ENCODE measurements at places on chromosomes 2 and 18. TPM values are rescaled to one million over a fixed set of nuclear protein-coding genes. Genes with fewer than 3 reads are reported as not detected.

DNA sequence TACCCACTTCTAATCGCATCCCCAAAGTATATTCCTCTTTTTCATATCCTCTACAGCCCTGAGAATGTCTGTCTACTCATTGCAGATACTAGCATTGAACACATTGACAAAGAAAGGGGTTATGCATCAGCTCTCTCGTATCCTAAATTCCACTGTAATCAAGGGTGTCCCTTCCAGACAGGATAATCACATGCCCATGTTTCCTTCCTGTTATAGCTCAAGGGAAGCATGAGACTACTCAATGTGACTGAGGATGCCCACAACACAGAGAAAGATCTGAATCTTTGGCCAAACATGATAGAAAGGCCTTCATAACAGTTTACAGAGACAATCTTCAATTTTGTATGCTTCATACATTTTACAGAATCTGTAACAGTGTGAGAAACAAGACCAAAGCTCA, 69.2 kb downstream of the HIBCH start:
- DNase-seq, result no peak
- H3K36me3 ChIP-seq, result peaks cover 35% of the 10 kb centered on the region
- no peak overlapping the region for H3K27ac ChIP-seq
- no peaks in the 10 kb centered on the region for H3K27me3 ChIP-seq

GRCh38 chr2:108853421-108853820, 66.8 kb downstream of the CCDC138 start:
- no peaks in the 10 kb centered on the region for H3K27me3 ChIP-seq
- H3K27ac ChIP-seq, result no peak overlapping the region
- no peak for DNase-seq
- H3K4me3 ChIP-seq, result no peak overlapping the region

DNA sequence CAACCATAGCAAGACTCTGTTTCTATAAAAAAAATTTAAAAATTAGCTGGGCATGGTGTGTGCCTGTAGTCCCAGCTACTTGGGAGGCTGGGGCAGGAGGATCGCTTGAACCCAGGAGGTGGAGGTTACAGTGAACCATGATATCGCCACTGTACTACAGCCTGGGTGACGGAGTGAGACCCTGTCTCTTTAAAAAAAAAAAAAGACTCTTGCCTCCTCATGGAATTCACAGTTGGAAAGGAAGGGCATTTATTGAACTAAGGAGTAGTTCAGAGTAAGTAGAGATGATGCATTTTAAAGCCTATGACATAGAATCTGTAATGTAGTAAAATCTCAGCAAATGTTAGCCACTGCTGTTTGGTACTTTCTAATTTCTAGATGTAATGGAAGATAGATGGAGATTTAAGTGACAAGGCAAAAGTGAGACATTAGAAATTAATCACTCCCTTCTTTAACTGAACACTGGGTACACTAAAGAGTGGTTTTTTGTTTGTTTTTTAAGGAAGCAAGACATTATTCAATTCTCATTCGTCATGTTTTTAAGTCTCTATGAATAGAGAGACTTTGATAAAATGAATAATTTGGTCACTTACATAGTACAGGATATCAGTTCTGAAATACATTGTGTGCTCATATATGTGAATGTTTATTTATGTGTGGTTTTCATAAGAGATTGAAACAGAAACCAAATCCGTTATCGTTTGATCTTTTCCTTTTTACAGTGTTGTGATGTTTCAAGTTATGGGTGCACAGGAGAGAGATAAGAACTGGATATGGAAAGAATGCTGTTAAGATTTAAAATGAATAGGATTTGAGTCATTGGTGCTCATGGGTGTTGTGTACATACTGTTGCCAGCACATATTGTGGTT, 186.1 kb upstream of the STON1 start:
- H3K36me3 ChIP-seq, result no peaks in the 10 kb centered on the region
- peak overlapping the region; percentile 82 for H3K27ac ChIP-seq
- H3K27me3 ChIP-seq, result no peaks in the 10 kb centered on the region
- no peak for DNase-seq

DNA sequence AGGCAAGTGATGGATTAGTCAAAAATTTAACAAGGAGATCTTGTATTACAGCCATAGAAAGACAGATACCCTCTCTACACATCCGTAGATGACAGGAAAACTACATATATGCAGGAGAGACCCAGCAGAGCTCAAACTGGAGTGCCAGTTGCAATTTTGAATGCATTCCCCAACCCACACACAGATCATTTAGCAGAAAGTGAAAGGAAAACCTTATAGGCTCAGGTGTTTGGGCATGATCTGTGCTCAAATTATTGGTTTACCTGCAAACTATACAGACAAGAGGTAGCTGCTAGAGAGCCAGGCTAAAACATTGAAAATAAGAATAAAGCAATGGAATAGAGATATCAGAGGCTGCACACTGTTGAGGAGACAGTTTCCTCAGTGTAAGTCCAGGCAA, 51.8 kb downstream of the RAB3GAP1 start:
- H3K27ac ChIP-seq, result no peak overlapping the region
- DNase-seq, result no peak
- no peaks in the 10 kb centered on the region for H3K4me1 ChIP-seq
- H3K27me3 ChIP-seq, result no peaks in the 10 kb centered on the region

DNA sequence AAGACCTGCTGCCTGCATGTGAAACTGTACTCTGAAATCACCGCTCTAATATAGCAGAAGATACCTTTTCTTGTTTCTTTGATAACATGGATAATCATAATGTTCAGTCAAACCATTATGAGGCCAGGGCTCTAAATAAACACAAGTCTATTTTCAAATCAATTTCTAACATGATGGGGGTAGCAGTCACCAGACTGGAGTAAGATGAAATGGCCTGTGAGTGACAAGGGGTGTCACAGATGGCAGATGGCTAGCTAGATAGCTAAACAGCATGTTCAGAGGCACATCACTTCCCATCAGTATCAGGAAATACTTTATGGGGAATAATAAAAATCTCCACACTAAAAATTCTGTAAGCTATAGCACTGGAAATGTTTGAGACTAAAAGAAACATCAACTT, 14.0 kb downstream of the MBD2 start:
- H3K4me3 ChIP-seq, result no peak overlapping the region
- no peaks in the 10 kb centered on the region for H3K36me3 ChIP-seq
- no peaks in the 10 kb centered on the region for H3K27me3 ChIP-seq
- no peak for DNase-seq
- H3K4me1 ChIP-seq, result peaks cover 6% of the 10 kb centered on the region

DNA sequence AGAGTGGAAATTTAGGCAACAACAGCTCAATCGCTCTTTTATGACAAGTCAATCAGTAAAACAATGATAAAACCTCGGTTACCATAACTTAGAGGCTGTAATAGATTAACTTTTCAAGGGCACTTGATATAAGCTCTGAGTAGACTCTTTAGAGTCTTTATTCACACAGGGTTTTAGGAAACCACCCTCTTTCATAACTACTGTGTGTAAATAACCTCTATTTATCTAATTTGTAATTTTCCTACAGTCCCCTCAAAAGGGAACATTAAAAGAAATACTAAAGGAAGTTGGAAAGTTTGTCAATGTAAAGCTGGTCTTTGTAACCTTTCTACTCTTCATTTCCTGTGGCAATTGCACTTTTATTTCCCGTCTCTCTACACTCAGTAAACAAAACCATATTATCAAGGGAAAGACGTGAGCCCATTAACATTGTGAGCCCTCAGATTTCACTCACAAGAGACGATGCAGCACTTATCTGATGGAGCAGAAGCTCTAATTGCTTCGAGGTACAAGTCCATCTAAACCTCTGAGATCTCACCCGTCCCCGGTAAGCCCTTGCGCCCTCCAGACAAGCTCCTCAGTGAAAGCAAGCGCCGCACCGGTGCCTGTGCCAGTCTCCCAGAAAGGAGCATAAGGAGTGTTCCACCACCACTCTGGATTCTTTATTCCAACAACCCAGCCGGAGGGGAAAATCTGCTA, 1.1 kb upstream of the HOXD1 start:
- peak overlapping the region; percentile 60 for H3K4me3 ChIP-seq
- no peak overlapping the region for H3K27ac ChIP-seq
- peaks cover 19% of the 10 kb centered on the region for H3K4me1 ChIP-seq
- H3K36me3 ChIP-seq, result no peaks in the 10 kb centered on the region
- peaks cover 4% of the 10 kb centered on the region for H3K27me3 ChIP-seq
- DNase-seq, result no peak

Gene SCN2A
- 0.06 TPM for polyA plus RNA-seq

DNA sequence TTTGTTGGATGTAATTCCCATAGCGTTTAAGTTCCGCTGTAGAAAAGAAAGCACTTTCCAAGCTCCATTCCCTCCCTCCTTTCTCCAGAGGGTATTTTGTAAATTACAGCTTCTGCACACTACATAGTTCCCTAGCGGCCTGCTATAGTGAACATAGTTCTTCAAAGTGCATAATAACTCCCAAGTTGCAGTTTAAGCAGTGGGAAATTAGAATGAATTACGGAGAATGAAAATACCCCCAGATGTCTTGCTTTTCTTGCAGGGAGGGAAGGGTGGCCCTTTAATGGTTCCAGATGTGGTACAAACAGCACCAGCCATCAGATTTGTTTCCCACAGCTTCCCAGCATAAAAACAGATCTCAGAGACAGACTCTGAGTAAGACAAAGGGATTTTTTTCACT, 893.9 kb downstream of the SUCLG1 start:
- no peak for DNase-seq
- no peaks in the 10 kb centered on the region for H3K4me1 ChIP-seq
- no peaks in the 10 kb centered on the region for H3K27me3 ChIP-seq
- no peak overlapping the region for H3K4me3 ChIP-seq
- H3K36me3 ChIP-seq, result no peaks in the 10 kb centered on the region

GRCh38 chr2:173553593-173553992, 198.9 kb downstream of the CDCA7 start:
- no peaks in the 10 kb centered on the region for H3K27me3 ChIP-seq
- H3K27ac ChIP-seq, result no peak overlapping the region
- no peaks in the 10 kb centered on the region for H3K36me3 ChIP-seq
- DNase-seq, result no peak
- no peak overlapping the region for H3K4me3 ChIP-seq
- H3K4me1 ChIP-seq, result no peaks in the 10 kb centered on the region

Data from liver (tissue), 10 donors.